Dermis microvascular lymphatic vessel endothelial cell (primary cell): ENCODE measurements at places on chromosomes 2 and 18.

DNA sequence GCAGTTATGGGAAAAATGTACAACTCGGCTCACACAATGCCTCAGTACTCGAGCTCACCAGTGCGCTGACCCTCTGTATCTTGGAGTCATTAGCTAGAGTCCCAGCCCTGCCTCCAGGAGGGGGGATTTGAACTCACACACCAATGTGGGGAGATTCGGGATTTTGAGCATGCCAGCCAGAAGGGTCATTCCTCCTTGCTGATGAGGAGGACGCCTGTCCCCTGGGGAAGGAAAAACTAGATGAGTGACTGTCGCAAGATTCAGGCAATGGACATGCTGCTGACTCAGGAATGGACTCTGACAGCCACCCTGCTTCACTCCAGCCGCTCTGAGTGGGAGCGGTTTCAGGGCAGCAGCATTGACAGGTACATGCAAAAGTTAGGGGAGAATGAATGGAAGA lies 20.6 kb downstream of the FIGN start:
- DNase-seq, result no peak

- DNase-seq, result no peak
These were observed 50.2 kb downstream of the ODC1 start for GRCh38 chr2:10397878-10398277.

DNA sequence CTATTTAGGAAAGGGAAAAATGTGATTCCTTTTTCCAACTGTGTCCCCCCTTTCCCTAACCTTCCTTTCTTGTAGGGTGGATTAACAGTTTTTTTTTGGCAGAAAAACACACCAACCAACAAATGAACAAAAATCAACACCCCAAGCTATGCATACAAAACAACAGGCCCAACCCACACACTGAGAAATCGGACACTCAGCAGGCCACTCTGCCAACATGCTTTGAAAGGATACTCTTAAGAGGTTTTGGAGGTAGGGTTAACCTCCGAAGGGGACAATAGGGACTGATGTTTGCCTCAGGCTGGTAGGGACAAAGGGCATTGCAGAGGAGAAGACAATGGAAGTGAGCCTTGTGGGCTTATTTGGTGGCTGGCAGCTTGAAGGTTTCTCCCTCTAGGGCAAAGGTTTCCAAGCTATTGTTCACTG lies 33.1 kb upstream of the POLE4 start:
- DNase-seq, result no peak

DNA sequence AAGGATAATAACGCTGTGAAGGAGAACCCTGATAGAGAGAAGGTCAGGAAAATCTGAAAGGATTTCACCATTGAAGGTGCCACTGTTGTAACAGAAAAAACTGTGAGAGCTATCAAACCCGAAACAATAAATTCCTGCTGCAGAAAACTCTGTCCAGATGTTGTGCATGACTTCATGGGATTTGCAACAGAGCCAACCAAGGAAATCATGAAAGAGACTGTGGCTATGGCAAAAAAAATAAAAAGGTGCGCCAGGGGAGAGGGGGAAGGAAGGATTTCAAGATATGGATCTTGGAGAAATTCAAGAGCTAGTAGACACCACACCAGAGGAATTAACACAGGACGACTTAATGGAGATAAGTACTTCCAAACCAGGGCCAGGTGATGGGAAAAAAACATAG lies 88.0 kb downstream of the LDLRAD4 start:
- DNase-seq, result no peak

GRCh38 chr2:197054437-197054836 lies 127.9 kb upstream of the PGAP1 start:
- no peak for DNase-seq

- no peak for DNase-seq
These were observed 90.4 kb downstream of the RAPH1 start for GRCh38 chr2:203444738-203445137.

- DNase-seq, result no peak
These were observed 1033.0 kb upstream of the PIK3C3 start for GRCh38 chr18:40921845-40922629.

DNA sequence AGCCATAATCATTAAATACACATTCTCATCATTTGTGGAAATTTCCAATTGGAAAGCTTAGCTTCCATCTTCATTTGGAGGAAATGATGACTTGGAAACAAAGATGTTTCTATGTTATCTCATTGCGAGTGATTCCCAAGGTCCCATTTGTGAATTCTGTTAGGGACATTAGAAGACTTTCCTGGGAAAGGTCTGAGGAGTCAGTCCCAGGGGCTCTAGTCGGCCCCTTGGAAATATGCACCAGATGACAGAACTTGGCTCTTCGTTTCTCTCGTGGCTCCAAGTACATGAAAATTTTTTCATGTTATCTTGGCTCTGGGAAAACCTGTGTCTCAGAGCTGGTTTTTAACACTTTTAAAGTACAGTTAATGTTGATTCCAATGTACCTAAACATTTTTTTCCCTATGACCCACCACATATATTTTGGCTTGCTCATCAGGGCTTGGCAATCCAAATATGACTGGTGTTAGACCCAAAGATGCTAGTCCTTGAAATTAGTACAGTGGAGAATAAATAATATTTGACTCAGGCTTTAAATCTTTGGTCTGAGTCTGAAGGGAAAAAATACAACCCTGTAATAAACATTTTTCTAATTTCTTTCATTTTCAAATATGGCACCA lies 15.4 kb upstream of the CAVIN2 start:
- no peak for DNase-seq
